ENCODE measurements at places on chromosomes 4 and X.

DNA sequence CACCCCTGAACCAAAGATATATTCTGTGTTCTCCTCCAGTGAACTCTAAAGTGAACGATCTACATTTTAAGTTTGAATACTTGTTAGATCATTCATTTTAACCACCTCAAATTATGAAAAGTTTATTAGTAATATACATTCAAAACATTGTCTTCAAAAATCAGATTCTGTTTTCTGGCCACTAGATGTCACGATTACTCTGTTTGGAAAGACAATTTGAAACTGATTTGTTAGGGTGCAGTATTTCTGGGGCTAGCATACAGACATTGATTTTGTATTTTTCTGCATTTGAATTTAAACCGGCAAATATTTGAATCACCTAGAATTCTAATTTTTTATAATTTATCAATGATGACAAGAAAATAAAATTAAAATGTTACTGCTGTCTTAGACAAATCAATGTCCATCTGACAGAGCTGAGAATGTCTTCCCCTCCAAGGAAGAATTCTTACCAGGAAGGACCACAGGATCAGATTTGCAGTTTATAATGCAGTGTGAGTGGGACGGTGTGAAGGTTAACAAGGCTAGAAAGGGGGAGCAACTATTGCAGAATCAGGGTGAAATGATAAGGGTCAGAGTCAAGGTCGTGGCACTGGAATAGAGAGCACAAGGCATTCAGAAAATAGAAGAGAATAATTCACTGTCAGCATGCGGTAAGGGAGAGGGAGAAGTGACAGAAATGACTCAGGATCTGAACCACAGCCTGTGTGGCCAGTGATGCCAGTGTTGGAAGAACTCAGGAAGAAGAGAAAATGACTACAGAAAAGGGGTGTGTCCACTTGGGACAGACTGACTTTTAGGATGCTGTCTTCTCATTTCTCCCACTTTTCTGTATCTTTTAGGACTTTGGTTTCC lies 91.6 kb downstream of the ANXA10 start:
- DNase-seq, result peak; percentile 15

- DNase-seq, result no peak
These were observed 116.3 kb downstream of the HS3ST1 start for GRCh38 chr4:11312389-11312788.

DNA sequence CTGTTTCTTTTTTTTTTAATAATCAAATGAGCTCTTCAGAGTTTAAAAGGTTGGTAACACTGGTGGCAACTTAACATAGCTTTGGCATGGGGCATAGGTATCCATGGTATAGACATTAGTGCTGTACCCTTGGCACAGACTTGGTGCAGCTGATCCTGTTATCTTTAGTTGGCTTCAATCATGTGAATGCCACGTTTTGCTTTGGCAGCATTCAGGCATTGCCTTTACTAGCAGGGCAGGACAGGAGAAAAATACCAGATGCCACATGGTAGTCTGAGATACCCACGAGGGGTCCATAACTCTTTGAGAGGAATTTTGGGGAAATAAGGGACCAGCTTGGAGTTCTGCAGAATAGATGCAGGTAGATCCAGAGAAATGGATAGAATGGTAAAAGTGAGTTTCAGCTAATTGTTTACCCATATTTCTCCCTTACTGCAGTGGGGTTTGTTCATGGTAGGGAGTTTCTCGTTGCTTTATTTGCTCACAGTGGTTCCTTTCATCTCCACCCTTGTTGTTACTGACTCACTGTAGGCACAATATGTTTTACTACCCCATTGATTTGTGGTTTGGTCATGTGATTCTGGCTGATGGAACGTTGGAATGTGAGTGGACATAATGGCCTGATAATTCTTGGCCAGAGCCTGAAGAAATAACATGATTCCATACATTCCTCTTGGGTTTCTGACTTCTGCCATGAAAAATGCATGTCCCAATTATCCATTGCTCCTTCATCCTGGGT lies 342.7 kb downstream of the GLUD2 start:
- no peak for DNase-seq

DNA sequence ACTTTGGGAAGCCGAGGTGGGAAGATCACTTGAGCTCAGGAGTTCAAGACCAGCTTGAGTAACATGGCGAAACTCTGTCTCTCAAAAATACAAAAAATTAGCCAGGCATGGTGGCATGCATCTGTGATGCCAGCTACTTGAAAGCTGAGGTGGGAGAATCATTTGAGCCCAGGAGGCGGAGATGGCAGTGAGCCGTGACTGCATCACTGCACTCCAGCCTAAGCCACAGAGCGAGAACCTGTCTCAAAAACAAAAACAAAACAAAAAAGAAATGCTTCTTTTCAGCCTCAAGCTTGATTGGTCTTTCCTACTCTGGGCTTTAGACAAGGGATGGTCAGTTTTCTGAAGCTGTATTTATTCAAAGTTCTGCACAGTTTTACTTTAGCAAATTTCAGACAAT lies 15.8 kb upstream of the DHRSX start:
- DNase-seq, result no peak
